Temporal lobe (tissue), 4 donors: ENCODE measurements at places on chromosomes 6 and 20. TPM values are rescaled to one million over a fixed set of nuclear protein-coding genes. Genes with fewer than 3 reads are reported as not detected.

NAA20 gene
- total RNA-seq: 26.6 TPM

BNIP5 gene
- total RNA-seq: 0.25 TPM

SLC22A2 gene
- 0.74 TPM for total RNA-seq

OOEP gene
- total RNA-seq: not detected

MACROD2 gene
- 41.8 TPM for total RNA-seq

REM1 gene
- not detected for total RNA-seq

MUCL3 gene
- total RNA-seq: not detected

FOXA2 gene
- not detected for total RNA-seq

LTB gene
- not detected for total RNA-seq

SLC32A1 gene
- 5.9 TPM for total RNA-seq

ADTRP gene
- total RNA-seq: 0.98 TPM

RSPO3 gene
- 34.4 TPM for total RNA-seq
